ENCODE measurements at places on chromosomes 11 and 22. TPM values are rescaled to one million over a fixed set of nuclear protein-coding genes. Genes with fewer than 3 reads are reported as not detected.

Gene KCNK4
- not detected for total RNA-seq

Gene CATSPERZ
- total RNA-seq, result not detected

Gene DCHS1
- total RNA-seq, result 47.4 TPM

Gene TRPT1
- total RNA-seq, result 20.0 TPM

Gene MAJIN
- not detected for total RNA-seq

Gene VWCE
- 1.7 TPM for total RNA-seq

Gene TMA7B
- total RNA-seq, result not detected

Gene CNGA4
- total RNA-seq, result not detected

Gene ALX4
- not detected for total RNA-seq

Gene VSTM5
- not detected for total RNA-seq

Gene MUC2
- not detected for total RNA-seq

Gene PARVG
- not detected for total RNA-seq

Gene LIPT2
- total RNA-seq, result 3.0 TPM

Gene BID
- total RNA-seq, result 65.7 TPM

Gene RGL4
- not detected for total RNA-seq
